NCI-H345 (cell line): ENCODE measurements at places on chromosomes 1 and 21.

GRCh38 chr1:87206044-87206831 lies 122.4 kb upstream of the LMO4 start:
- DNase-seq, result no peak

GRCh38 chr1:39639305-39640130 lies at the start of gene HEYL:
HEYL (minus strand) TSS chr1:39639643; CDS start chr1:39639625, 18 bp downstream.
- DNase-seq, result peak; percentile 77

- DNase-seq, result peak; percentile 88
Observed at GRCh38 chr1:229230893-229231753, 39.8 kb upstream of the RAB4A start.

- no peak for DNase-seq
Observed at GRCh38 chr1:227607336-227607898, 44.1 kb downstream of the ZNF678 start.

GRCh38 chr1:51901151-51901550 lies 22.6 kb upstream of the NRDC start:
- no peak for DNase-seq

GRCh38 chr1:61098333-61098732 lies 16.0 kb downstream of the NFIA start:
- DNase-seq, result no peak

GRCh38 chr21:43778469-43779335 lies 2.6 kb upstream of the CSTB start:
- DNase-seq, result no peak

GRCh38 chr1:61337037-61337436 lies 254.7 kb downstream of the NFIA start:
- DNase-seq, result no peak

GRCh38 chr1:65691152-65691900 lies 101.4 kb upstream of the PDE4B start:
- DNase-seq, result no peak

- DNase-seq, result no peak
Observed at GRCh38 chr1:38031513-38031866, 15.1 kb downstream of the POU3F1 start.

GRCh38 chr1:30191154-30191702 lies 532.2 kb downstream of the MATN1 start:
- no peak for DNase-seq

GRCh38 chr1:100615686-100616085 lies 77.7 kb downstream of the GPR88 start:
- no peak for DNase-seq

DNA sequence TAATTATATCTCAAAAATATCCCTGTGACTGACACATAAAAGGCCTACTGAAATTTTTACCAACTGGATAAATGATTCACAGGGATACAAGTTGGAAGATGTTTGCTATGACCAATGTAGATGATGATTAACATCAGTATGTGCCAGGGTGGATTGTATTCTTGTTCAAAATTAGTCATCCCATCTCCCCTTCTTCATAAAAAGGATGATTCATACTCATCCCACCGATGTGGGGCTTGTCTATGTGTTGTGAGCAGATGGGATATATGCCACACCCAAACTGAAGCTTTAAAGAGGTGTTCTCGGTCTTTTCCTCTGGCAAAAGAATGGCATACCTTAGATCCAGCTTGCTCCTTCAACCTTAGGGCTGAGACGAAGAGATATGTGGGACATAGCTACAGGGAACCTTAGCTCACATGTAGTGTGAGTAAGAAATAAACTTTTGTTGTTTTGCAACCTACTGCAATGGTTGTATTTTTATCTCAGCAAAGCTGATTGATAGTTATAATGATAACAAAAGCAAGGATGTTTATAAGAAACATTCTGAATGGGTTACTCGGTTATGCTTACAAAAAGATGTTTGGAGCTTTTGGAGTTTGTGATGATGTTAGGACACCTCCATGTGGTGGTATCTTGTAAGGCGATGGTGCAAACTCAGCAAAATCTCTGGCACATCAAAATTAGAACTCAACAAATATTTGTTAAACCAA lies 29.4 kb downstream of the SPATA17 start:
- DNase-seq, result peak; percentile 1

DNA sequence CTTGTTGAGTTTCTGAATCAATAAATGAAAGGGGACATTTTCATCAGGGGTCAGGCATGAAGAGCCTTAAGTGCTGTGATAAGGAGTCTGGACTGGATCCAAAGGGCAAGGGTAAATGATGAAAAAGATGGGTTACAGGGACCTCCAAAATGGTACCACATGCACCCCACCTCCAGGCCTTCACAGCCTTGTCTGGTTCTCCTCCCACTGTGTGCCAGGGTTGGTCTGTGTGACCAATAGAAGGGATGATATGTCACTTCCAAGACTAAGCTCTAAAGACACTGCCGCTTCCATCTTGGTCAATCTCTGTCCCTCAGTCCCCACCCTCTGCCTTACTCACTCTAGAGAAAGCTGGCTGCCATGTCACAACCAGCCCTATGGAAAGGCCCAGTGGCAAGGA lies 140.6 kb downstream of the ZNF281 start:
- no peak for DNase-seq

DNA sequence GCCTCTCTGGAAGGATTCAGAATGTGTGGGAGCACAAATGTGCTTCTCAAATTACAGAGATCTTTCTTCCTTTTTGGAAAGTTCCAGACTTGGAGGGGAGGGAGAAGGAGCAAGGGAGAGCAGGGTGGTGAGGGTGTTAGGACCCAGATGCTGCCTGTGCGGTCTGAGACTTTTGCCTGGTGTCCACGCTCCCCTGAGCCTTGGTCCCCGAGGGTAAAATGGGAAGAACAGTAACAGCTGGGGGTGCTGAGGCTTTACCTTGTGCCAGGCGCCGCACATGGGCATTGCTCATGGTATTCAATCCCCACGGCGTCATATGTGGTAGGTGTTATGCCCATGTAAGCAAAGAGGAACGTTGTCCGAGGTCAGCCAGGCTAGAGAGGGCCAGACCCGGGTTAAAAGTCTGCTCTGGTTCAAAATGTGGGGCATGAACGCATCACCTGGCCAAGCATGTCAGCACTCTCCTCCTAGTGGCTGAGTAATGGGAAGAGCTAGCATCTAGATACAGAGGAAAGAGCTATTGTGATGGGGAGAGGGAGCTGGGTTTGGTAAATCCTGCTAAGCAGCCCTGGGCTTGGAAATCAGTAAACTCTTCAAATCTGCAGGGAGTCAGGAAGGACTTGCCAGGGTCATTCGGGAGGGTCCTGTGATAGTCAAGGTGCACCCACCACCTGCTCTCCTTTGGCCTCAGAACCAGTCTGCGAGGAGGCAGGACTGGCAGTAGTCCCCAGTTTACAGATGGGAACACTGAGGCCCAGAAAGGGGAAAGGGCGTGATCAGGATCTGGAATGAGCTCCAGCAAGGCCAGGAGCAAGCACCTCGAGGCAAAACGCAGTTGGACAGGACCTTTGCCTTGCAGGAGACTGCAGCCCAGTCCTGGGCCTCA lies 4.5 kb upstream of the RUNX3 start:
- no peak for DNase-seq

DNA sequence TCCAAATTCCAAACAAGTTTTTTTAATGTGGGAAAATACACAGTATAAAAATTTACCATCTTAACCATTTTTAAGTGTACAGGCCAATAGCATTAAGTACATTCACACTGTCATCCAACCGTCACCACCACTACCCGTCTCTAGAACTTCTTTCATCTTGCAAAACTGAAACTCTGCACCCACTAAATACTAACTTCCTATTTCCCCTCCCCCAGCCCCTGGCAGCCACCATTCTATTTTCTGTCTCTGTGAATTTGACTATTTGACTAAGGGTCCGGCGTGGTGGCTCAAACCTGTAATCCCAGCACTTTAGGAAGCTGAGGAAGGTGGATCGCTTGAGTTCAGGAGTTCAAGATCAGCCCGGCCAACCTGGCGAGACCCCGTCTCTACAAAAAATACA lies 36.1 kb downstream of the CLSTN1 start:
- DNase-seq, result no peak

GRCh38 chr1:153313288-153313687 lies 536 bp upstream of the PGLYRP3 start:
- no peak for DNase-seq

GRCh38 chr1:201145132-201145531 lies 9.1 kb downstream of the TMEM9 start:
- no peak for DNase-seq

- DNase-seq, result peak; percentile 31
Observed at GRCh38 chr1:177809819-177810218, 160.0 kb downstream of the SEC16B start.

DNA sequence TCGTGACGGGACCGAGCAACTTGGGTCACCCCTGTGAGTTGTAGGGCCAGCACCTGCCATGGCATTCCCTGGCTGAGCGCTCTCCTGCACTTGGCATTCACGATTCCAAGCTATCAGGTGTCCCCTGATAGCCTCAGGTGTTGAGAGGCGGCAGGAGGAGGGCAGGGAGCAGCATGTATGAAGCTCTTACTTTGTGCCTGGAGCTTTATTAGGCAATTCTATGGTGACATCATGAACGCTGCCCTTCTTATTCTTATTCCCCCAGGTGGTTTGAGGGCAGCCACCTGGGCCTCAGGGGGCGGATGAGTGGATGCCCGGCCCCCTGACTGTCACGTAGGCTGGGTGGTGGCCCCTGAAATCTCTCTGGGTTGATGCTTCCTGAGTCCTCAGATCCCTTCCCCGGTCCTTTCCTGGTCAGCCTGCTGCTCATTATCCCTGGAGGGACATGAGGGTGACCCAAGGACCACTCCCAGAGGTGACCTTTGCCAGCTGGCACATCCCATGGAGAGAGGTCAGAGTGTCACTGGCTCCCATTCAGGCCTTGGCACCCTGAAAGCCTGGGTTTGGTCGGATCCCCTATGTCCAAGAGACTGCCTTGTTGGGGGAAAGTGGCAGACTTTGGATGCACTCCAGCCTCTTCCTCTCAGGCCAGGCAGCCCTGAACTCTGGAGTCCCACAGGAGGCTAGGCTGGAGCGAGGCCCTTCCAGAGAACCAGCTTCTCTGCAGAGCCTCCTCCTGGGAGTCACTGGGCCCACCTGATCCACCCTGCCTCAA lies 51.9 kb downstream of the SPSB1 start:
- DNase-seq, result peak; percentile 24

DNA sequence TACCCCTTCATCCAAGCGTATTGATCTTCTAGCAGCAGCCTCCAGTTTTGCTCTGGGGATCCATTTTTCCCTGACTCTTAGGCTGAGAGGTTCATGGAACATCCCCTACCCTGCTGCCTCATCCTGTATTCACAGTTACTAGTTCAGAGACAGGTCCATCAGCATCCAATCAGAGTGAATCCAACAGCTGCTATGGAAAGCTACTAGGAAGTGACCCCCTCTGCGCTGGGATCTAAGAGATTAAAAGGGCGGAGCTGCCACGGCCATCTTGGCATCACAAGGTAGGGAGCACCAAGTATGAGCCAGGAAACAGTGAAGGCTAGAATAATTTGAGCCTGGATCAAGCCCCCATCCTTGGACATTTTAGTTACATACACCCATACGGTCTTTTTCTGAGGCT lies 32.5 kb downstream of the KAZN start:
- no peak for DNase-seq

DNA sequence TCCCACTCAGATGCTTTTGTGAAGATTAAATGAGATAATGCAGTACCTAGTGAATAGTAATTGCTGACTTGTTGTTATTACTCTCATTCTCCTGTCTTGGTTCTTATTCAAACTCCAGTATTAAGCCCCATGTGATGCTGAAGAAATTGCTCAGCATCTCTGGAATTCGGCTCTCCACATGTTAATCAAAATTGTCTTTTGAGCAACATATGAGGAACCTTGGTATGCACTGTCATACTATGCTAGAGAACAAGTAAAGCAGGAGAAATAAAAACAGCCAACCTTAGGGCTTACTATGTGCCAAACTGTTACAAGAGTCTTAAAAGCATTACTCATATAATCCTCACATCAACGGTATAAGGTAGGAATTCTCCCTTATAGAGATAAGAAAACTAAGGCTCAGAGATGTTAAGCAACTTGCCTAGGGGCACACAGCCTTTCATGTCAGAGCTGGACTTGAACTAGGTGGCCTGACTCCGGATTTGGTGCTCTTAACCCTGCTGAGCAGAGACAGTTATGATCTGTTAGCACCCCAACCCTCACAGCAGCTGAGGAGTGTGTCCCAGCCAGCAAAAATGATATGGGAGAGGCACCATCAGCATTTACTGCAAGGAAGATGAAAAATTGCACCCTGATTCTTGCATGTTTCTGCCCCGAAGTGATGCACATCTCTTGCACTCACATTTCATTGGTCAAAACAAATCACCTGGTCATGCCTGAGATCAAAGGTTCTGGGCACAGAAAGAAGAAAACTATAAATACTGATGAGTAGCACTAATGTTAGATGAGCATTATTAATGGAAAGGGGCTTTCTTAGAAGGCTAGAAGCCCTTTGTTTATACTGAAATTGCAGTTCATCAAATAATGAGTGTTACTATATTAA lies 102.3 kb downstream of the OMA1 start:
- no peak for DNase-seq

DNA sequence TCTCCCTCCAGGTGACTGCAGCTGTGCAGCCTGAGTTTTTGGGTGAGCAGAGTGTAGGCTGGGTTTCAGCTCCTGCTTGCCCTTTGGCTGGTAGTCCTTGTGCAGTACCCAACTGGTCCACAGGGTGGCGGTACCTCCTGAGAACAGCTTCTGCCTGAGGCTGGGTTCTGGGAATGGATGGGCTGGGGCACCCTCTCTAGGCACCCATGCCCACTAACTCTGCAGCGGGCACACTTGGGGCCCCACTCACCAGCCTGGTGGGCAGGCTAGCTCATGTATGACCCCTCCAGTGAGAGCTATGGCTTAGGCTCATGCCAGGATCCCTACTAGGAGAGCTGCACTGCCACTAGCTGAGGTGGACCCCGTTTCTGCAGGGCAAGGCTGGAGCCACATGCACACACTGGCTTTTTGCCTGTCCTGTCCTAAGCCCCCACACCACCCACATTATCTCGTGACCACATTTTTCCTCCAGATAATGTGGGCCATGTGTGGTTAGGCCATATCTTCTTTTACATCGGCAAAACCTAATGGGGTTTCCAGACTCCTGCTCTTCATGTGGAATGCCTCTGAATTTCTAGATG lies 15.5 kb upstream of the GSTM4 start:
- peak; percentile 75 for DNase-seq

DNA sequence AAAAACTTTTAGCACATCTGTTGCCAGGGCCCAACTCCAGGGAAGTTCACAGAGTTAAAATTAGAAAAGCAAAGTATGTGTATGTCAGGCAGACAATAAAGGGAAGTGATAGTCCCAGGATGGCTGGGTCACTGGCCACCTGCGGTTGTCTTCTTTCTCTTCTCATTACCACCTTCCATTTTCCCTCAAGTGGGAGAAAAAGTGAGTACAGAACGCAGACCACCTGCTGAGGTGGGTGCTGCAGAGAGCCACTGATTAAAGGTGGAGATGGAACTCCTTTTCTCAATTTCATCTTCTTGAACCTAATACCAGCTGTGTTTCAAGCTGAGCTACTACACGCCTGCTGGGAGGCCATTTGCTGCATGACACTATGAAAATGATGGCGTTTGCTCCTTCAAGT lies 88.8 kb upstream of the PDE4B start:
- DNase-seq, result no peak

DNA sequence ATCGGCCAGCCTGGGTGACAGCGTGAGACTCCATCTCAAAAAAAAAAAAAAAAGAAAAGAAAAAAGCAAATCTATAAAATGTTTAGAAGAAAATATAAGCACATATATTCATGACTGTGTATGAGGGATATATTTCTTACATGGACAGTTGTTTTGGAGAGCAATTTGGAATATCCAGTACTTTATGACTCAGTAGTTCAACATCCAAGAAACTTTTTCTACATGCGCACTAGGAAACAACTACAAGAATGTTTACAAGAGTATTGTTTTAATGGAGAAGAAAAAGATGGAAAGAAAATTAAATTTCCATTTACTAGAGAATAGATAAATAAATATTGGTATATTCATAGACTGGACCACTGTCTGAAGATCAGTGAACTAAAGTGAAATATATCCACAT lies 77.5 kb downstream of the MAST2 start:
- DNase-seq, result no peak
